Inflammatory macrophage (primary cell): ENCODE measurements at places on chromosomes 11 and 22.

GRCh38 chr11:89490602-89490980 lies 584 bp downstream of the NOX4 start:
- no peak for DNase-seq

- peak; percentile 82 for DNase-seq
These were observed 28.8 kb upstream of the P2RY2 start for GRCh38 chr11:73189315-73189714.

DNA sequence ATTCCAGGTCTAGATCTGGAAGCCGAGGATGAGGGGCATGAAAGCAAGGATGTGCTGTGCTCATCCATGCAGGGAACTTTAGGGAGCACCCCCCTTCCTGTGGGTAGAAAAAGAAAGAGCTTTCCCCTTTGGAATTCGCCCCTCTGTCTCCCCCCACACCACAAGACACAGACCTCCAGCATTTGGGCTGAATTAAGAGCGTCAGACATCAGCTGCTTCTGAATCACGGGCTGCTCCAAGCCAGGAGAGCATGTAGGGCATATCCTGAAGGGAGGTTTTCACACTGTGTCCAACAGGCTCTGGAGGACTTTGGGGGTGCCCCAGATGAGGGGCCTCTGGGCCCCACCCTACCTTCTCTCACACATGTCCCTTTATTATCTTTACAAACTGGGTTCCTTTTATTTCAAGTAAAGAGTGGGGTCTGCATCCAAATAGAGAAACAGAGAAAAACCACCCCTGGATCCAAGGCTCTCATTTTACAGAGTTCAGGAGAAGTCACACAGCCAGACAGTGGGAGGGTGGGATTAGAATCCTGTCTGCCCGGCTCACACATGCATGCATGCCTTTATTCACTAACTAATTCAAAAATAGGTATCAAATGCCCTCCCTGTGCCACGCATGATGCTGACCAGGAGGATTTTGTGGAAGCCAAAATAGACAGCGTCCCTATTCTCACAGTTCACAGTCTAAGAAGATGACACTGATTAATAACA lies 52.8 kb downstream of the LRRC32 start:
- DNase-seq: no peak

DNA sequence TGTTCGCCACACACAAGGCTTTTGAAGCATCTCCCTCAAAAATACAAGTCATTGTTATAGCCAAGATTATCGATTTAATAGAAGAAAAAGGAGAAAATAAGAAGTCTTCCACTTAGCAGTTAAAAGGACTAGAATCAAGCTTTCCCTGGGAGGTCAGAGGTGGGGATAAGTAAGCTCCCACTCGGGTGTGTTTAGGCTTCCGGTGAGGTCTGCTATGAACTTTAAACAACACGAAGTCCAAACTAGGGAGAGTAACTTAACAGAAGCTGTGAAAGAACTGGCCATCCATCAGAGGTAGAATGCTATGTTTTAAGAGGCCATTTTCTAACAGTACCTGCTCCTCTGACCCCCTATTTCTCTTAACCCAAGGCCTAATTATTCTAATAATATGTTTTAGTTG lies 91.4 kb upstream of the APOA1 start:
- DNase-seq: no peak

GRCh38 chr11:71452199-71453036 lies 585 bp upstream of the NADSYN1 start:
- peak; percentile 63 for DNase-seq

DNA sequence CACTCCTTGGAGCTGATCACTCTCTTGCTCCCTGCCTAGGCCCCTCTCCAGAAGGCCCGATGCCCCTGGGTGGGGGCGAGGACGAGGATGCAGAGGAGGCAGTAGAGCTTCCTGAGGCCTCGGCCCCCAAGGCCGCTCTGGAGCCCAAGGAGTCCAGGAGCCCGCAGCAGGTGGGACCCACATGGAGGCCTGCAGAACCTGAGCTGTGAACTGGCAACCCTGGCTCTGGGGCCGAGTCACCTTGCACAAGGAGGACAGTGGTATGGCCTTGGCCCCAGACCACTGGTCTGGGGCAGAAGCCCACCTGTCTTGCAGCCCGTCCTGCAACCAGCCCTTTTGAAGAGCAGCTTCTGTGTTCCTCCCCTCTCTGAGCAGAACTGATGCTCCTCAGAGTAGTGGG lies 6.2 kb downstream of the SCO2 start:
- no peak for DNase-seq

DNA sequence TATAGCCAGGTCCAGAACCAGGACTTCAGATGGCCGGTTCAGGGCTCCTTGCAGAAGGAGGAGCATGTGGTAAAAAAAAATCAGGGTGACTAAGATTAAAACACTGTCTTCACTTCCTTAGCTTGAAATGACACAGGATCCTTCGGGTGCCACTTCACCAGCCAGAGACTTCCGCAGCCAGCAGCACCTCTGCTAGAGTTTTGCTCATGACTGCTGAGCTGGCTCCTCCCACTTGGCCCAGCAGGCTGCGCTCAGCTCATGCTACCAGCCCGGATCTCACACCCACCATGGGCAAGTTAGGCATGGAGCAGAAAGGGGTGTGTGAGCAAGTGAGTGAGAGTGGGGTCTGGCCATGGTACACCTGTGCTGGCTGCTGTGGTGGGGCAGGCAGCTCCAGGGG lies 6.6 kb upstream of the MS4A18 start:
- no peak for DNase-seq

- no peak for DNase-seq
These were observed 42.1 kb downstream of the PI4KA start for GRCh38 chr22:20816559-20816958.

- DNase-seq: no peak
These were observed 144.7 kb downstream of the ENTHD1 start for GRCh38 chr22:39748877-39749276.

DNA sequence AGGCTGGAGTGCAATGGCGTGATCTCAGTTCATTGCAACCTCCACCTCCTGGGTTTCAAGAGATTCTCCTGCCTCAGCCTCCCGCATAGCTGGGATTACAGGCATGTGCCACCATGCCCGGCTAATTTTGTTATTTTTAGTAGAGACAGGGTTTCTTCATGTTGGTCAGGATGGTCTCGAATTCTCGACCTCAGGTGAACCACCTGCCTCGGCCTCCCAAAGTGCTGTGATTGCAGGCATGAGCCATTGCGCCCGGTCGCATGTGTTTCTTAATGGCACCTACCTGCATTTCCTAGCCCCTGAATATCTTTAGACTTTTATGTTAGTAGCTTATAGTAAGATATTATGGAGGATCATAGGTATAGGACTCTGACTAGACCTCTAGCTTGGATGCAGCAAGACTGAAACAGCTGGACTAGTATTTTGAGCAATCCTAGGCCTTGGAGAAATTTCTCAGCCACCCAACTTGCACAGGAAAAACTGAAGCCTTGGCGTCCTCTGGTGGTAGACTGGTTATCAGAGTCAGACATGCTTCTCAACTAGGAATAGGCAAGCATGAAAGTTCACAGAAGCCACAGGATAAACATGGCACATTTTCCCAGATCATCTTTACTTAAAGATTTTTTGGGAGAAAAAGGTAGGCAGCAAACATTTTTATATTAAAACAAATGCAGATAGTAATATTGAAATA lies 22.7 kb upstream of the C1QTNF4 start:
- DNase-seq: peak; percentile 84

DNA sequence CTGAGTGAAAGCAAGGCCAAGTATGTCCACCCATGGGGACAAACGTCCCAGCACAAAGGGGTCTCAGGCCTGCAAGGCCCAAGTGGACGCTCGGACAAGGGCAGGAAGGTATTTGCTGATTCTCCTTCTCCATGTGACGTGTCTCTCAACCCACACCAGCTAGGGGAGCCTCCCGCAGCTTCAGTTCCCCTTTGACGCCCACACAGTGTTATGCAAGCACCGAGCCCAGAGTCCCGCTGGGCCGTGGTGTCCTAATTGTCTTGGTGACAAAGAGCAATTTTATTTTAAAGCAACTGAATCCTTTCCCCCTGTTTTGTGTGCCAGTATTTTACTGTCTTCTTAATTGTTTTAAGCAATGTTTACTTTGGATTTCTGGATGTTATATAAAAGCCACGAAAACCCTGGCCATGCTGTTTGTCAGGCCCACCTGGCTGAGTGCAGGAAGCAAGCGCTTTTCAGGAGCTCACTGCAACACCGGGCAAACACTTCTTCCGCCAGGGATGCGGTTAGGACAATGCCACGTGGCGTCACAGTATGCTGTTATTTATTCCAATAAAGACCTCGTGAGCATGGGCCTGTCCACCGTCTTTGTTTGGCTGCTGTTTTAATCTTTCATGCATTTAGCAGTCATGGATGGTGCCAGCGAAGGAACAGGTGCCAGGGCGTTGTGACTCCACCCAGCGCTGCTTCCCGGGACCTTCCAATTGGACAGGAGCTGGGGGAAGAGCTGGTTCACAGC lies 8.2 kb upstream of the PARVG start:
- peak; percentile 99 for DNase-seq

GRCh38 chr11:27385245-27385644 lies 22.2 kb upstream of the CCDC34 start:
- no peak for DNase-seq

DNA sequence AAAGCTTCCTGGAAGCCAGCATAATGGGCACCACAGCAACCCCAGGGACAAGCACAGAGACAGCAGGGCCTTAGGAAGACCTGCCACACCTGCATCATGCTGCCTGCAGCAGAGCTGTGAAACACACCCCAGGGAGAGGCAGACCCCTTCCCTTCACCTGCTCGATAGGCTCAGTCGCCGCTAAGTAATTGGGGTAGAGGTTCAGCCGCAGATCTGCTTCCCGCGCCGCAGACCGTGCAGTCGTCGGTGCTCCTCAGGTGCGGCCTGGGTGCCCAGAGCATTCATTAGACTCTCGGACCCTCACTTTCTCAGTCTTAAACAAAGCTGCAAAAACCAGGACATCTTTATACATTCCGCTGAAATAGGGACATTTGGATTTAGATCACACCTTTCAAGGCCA lies 2.9 kb downstream of the DUSP18 start:
- no peak for DNase-seq

GRCh38 chr11:74321487-74322188 lies 10.2 kb upstream of the P4HA3 start:
- peak; percentile 56 for DNase-seq

GRCh38 chr11:115980337-115981103 lies 476.3 kb upstream of the CADM1 start:
- DNase-seq: peak; percentile 19

GRCh38 chr22:46061501-46062231 lies 84.7 kb upstream of the WNT7B start:
- no peak for DNase-seq

DNA sequence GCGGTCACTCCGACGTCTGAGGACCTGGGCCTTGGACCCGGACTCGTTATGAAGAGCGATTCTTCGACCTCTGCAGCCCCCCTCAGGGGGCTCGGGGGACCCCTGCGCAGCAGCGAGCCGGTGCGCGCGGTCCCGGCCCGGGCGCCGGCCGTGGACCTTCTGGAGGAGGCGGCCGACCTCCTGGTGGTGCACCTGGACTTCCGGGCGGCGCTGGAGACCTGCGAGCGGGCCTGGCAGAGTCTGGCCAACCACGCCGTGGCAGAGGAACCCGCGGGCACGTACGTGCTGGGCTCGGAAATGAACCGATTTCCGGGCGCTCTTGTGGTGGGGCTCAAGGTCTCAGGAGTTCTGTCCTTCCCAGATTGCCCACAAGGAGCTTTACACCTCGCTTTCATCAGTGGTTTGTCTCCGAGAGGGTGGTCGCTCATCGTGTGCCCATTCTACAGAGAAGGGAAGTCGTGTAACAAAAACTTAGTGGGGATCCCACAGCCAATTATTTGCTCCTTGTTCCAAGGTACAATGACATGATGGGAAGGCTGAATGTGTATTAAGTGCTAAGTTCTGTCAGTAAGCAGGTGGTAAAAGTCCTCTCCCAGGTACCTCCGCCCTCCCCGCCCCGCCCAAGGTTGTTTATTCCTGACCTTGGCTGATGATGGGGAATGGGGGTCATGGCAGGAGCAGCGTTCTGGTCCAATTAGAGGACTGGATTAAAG lies 695 bp downstream of the PEX26 start:
- peak; percentile 25 for DNase-seq

- DNase-seq: no peak
These were observed 30.7 kb downstream of the FGF4 start for GRCh38 chr11:69744435-69744834.

- DNase-seq: peak; percentile 44
These were observed 6.3 kb upstream of the CDC42EP2 start for GRCh38 chr11:65308281-65308891.

- DNase-seq: no peak
These were observed 363.0 kb downstream of the CTTN start for GRCh38 chr11:70761094-70761907.

- DNase-seq: peak; percentile 40
These were observed 29.9 kb downstream of the MS4A2 start for GRCh38 chr11:60118338-60118737.

DNA sequence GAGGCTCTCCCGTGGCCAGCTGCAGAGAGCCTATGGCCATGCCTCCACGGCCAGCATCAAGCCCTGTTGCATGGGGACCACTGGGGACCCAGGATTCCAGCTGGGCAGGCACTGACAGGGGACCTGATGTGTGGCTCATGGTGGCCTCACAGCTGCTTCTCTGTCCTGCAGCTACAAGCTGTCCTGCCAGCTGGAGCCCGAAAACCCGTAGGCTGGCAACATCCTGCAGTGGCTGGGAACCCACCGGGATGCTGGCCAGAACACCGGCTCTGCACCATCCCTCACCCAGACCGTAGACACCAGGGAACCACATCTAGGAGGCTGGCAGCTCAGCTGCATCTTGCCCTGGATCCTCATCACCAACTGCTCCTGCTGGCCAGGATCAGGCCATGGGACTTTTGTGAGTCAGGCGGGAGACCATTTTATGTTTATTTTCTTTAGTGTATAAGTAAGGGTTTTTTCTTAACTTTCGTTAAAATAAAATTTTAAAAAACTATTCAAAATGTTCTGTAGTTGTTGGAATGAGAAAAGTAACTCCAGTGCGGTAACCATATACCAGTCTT lies 7.9 kb downstream of the RGL4 start:
- no peak for DNase-seq

DNA sequence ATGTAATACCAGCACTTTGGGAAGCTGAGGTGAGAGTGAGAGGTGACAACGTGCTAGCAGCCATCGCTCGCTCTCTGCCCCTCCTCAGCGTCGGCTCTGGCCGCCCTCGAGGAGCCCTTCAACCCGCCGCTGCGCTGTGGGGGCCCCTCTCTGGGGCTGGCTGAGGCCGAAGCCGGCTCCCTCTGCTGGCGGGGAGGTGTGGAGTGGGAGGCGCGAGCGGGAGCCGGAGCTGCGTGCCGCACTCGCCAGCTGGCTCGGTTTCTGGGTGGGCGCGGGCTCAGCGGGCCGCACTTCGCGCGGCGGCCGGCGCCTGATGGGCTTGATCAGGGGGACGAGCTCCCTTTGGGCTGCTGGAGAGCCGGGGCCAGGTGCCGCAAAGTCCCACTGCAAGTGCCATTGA lies 98.9 kb upstream of the UBASH3B start:
- DNase-seq: no peak
